Ascending aorta (tissue), 2 donors: ENCODE measurements at places on chromosomes 12 and 14. TPM values are rescaled to one million over a fixed set of nuclear protein-coding genes. Genes with fewer than 3 reads are reported as not detected.

DNA sequence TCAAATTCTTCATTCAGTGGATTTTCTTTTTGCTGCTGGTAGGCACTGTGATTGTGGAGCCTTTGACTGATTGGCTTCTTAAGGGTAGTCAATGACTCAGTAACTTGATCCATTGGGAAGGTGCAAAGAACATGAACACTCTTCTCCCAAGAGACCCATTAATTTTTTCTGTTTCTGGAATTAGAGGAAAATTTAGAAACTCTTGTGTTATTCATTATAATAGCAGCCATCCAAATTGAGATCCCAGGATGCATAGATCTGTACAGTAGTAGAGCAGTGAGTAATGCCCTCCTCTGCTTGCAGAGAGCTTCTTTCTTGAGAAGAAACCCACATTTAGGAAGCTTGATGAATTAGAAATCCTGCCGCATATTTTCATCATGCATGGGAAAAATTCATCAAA, 63.9 kb downstream of the MYRFL start:
- H3K27ac ChIP-seq = no peak overlapping the region
- no peaks in the 10 kb centered on the region for H3K4me1 ChIP-seq
- no peak for DNase-seq
- no peaks in the 10 kb centered on the region for H3K36me3 ChIP-seq

DNA sequence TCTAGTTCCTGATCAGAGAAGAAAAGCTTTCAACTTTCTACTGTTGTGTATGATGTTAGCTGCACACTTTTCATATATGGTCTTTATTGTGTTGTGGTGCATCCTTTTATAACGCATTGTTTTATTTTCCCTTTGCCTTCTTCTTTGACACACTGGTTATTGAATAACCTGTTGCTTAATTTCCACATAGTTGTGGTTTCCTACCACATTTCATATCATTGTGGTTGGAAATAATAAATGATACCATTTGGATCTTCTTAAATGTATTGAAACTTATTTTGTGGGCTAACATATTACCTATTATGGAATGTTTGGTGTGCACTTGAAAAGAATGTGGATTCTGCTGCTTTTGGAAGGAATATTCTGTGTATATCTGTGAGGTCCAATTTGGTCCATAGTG, 64.9 kb downstream of the GPHN start:
- no peak overlapping the region for H3K27ac ChIP-seq
- no peaks in the 10 kb centered on the region for H3K36me3 ChIP-seq
- DNase-seq = no peak
- H3K27me3 ChIP-seq = no peaks in the 10 kb centered on the region
- H3K4me1 ChIP-seq = no peaks in the 10 kb centered on the region

DNA sequence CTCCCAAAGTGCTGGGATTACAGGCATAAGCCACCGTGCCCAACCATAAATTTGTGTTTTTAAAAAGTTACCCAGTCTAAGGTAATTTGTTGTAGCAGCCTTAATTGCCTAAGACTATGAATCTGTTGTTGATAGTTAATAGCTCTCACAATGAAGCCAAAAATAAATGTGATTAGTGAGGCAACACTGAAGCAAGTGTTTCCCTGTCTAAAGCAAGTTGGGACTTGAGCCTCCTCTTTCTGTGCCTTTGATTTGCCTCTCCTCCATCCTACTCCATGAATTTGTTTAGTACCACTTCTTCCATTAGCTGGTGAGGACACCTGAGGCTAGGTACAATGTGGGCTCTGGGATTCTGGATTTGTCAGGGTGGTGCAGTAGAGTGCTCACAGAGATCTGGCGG, 36.8 kb downstream of the DAAM1 start:
- H3K4me1 ChIP-seq = peaks cover 1% of the 10 kb centered on the region
- no peak overlapping the region for H3K4me3 ChIP-seq
- no peak for DNase-seq

The AMIGO2 gene
- 22.7 TPM for total RNA-seq
